Hematopoietic multipotent progenitor cell (in vitro differentiated cells): ENCODE measurements at places on chromosomes 7 and 10.

GRCh38 chr7:25675789-25676474, 447.6 kb upstream of the NPVF start:
- DNase-seq, result no peak

DNA sequence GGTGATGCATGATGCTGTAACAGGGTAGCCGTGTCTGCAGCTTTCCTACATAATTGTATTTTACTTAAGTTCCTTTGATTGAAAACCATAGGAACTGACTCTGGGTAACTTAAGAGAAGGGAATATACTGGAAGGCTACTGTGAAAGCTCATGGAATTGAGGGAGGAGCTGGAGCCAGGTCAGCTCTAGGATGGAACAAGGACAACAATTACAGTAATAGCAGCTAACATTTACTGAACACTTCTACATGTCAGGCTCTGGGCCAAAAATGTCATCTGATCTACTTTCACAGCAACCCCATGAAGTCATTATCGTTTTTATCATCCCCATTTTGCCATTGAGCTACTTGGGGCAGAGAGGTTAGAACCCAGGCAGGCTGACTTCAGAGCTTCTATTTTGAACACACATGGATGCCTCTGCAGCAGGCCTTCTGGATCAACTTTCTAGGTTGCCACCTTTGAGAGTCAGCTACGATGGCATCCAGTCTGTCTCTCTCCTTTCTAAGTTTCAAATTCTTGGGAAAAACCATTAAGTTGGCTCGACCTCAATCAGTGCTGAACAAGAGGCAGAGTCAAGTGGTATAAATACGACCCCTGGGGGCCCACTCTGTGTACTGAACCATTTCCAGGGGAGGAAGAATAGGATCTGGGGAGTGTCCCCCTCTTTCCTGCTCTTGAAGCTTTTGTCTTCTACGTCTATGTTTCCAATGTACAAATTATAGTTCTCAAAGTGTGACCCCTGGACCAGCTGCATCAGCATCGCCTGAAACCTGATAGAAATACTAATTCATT, 272.3 kb upstream of the PLPP4 start:
- no peak for DNase-seq

DNA sequence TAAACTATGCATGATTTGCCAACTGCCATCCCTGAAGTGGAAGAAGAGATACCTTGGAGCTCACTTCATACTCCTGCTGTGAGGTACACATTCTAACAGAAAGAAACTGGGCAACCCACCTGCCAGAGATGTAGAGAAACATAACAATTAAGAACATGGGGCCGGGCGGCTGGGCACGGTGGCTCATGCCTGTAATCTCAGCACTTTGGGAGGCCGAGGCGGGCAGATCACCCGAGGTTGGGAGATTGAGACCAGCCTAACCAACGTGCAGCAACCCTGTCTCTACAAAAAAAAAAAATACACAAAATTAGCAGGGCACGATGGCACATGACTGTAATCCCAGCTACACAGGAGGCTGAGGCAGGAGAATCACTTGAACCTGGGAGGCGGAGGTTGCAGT, 402.6 kb upstream of the ANKRD30A start:
- no peak for DNase-seq

- DNase-seq, result no peak
Measured at GRCh38 chr7:149284343-149284742, 22.3 kb downstream of the ZNF783 start.

DNA sequence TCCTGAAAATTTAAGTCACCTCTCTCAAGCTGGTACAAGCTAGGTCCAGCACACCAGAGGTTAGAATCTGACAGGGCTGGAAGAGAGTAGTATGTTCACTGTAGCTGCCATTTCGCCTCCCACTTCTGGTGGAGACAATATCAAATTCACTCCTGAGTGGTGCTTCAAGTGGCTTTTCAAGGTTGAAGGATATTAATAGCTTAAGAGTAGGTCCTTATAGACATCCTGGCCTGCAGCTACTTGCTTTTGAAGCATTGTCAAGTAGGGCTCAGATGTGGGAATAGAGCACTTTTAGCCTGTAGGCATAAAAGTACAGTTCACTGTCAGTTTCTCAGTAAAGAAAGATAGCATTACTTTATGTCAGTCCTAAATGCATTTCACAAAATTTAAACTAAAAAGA, 270.5 kb upstream of the PLPP4 start:
- DNase-seq, result no peak

DNA sequence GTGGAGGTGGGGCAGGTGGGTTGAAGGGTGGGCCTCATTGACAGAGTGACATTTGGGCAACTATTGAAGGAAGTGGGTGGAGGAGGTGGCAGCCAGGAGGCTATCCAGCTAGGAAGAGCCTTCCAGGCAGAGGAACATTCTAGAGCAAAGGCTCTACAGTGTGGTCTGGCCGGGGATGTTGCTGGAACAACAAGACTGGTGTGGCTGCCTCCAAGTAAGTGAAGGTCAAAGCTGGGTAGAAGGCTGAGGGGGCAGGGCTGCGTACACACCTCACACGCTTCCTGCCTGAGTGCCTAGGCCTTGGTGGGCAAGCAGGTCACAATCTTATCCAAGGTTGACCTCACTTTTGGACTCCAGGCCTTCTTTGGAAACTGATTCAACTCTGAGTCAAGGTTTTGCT, 6.6 kb downstream of the CPA1 start:
- no peak for DNase-seq

DNA sequence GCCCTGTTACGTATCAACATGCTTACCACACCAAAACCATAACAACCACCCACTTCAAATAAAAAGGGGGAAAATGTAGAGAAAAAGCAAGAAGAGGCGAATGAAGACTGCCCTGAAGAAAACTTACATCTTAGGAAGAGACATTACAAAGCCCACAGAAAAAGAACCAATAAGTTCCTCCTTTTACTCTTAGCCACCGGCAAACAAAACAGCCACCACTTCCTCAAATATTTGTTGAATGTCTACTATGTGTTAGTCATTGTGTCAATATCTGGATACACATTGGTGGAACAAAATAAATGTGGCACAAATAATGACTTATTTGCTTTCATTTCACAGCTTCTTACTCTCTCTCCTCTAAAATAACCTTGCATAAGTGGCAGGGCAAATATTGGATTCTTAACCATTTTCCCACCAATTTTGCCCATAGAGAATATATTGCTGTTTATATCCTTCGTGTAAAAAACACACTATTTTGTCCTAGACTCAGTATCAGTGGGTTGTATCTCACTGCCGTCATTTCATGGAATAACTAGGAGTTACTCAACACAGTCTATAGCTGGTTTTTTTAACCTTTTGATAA, 106.8 kb downstream of the ANK3 start:
- no peak for DNase-seq

DNA sequence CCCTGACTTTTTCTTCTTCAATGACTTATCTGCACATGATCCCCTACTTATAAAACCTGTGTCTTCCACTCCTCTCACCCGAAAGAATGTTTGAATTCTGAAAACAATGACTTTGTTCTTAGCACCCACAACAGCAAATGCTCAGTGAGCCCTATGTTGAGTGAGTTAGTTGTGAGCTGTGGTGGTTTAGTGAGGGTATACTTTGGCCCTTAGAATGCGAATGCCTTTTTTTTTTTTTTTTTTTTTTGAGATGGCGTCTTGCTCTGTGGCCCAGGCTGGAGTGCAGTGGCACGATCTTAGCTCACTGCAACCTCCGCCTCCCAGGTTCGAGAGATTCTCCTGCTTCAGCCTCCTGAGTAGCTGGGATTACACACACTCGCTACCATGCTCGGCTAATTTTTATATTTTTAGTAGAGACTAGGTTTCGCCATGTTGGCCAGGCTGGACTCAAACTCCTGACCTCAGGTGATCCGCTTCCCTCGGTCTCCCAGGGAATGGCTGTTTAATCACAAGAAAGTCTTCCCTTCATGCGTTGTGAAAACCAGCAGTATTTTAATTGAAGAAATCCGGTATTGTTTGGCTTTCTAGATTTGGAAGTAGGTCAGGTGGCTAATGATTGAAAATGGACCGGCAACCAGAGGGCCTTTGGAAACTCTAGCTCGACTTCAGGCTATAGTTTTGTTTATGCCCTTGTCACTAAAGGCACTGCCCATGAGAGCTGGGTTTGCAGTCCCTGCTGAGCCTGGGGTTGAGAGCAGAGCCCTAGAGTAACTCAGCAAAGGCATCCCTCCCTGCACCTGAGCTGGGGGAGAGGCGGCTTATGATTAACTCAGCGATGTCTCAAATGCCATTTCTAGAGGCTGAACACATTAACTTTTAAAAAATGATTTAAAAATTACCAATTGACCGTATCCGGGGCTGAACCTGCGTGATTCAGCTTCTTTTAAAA, 41.3 kb downstream of the CUX1 start:
- DNase-seq, result no peak

DNA sequence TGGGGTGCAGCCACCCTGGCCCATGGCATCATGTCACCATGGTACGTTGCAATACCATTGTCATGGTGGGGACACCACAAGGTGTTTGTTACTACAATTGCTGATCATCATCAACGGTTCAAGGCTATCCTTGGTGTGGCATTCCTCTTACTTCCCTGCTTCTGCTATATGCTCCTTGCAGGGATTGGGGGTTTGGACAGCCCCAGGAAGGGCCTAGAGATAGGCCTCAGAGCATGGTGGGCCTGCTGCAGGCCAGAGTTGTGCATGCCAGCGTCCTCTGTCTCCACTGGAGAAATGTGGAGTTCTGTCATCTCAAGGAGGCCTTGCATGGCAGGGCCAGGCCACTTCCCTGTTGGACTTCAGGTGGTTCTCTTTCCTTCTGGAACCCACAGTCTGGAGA, 234.6 kb upstream of the MKI67 start:
- no peak for DNase-seq

- DNase-seq, result no peak
Measured at GRCh38 chr10:71978476-71978875, 14.3 kb downstream of the CHST3 start.

DNA sequence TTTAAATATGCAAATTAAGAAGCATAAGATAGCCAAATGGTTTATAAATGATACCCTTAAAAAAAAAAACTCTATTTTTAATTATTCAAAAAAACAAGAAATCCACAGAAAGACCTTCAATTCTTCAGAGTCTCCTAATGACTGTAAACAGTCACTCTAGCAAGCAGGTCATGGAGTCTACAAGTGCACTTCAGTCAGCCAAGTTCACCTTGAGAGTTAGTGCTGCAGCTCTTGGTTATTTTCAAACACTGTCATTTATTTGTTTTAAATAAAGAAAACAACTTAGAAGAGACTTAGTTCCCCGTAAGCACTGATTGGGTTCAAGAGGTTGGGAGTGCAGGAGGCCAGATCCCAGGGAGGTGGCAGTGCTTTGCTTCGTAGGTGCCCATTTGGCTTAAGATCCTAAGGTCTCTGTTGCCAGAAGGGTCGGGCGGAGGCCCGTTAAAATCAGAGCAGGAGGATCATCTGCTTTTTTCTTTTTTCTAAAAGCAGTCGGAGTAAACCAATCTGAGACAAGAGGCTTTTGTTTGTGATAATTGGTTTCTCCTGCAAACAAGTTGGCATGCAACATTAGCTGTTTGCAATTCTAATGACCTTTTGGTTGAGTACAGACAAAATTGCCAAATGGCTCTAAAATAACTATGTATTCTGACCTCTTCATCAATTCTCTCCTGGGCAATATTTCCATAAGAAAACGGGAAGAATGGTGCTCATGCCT, 86.4 kb upstream of the ELMO1 start:
- no peak for DNase-seq

GRCh38 chr7:142796001-142796500, 25.3 kb downstream of the PRSS2 start:
- no peak for DNase-seq

DNA sequence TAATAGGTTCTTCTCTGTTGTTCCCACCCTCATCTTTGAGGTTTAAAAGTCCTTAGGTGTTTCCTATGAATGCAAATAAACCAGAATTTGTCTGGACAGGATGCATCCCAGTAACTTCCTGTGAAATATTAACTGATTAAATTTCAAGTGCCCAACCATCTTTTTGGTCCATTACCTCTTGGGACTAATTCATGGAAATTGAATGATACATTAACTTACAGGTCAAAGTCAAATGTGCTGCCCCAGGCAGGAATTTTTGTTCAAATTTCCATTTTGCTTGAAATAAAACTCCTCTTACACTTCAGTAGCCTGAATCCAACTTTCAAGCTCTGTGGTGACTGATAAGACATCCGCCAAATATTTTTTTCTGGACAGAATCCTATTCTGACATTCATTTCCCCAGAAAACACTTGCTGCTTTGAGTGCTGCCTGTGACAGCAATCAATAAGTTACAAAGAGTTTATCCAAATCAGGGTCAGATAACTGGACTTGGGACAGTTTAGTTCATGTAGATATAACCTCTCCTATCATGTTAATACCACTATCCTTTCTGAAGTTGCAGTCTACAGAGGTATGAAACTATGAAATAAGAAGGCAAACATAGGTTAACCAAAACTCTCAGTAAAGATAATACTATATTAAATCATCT, 383.5 kb downstream of the POM121L12 start:
- DNase-seq, result no peak

GRCh38 chr10:69272624-69273023, 5.7 kb upstream of the HK1 start:
- DNase-seq, result no peak

DNA sequence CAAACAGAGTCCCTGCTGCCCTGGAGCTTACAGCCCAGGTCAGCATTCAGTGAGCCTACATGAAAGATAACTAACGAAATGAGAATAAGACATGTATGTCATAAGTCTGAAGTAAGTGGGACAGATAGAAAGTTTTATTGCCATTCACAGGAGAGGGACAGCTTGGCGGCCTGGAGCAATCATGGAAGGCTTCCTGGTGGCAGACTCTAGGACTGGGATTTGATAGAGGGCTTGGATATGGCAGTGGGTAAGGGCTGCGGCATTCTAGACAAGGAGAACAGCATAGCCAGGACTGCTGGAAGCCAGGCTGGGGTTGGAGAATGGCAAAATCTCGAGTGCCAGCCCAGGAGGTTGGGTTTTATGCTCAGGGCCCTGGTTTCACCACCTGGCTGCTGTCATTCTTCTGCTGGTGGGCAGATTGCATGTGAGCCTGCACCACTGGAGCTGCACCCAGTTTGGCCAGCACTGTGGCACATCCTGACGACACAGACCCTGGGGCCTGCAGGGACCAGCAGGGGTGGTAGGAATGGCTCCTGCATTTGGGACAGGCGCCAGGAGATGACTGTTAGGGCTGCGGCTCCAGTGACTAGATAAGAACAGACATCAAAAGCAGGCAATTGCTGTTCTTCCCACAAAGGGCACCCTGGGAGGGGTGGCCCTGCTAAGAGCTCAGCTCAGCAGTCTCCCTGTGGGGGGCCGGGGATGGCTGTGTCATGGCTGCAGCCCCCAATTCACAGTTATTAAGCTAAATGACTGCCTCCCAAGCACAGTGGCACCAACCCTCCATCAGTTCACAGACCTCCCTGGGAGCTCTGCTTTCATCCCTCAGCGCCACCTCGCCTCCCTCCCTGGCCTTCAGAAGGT, 161.1 kb downstream of the RPS24 start:
- DNase-seq, result no peak

- DNase-seq, result no peak
Measured at GRCh38 chr10:93947524-93947923, 46.2 kb upstream of the PLCE1 start.

GRCh38 chr10:82796510-82796909, 921.5 kb downstream of the NRG3 start:
- DNase-seq, result no peak

DNA sequence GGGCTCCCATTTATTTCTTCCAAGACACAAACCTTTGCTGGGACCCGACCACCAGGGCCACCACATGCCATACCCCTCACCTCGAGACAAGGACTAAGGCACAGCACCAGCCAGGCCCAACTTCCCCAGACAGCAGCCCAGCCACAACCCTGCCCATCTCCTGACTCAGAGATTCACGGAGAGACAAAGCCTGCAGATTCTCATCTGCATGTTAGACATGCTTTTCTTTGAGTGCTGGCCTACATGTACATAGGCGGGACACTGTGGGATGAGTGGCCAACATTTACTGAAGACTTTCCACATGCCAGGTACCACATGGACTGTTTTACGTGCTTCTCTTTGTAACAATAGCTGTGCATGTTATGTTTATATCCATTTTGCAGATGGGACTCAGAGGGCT, 221.3 kb upstream of the ZMIZ1 start:
- no peak for DNase-seq
